ENCODE measurements at places on chromosomes 7 and 10.

DNA sequence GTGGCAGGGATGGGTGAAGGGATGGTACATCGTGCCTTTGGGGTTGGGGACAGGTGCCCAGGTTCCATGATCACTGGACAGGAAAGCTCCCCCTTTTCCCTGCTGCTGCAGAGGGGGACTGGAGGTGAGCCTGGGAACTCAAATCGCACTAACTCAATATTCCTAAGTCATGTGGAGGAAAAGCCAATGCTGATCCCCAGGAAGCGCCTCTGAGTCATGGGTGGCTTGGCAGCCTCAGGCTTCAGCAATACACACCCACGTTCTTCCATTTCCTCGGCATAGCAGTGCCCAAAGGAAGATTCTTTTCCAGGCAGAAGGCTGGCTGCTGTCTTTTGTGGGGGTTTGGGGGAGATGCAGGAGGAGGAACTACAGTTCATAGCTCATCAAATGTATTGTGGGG is 165.8 kb downstream of the CCDC3 start:
- no peak for DNase-seq

GRCh38 chr10:1980459-1980858 is 243.1 kb upstream of the ADARB2 start:
- no peak for DNase-seq

DNA sequence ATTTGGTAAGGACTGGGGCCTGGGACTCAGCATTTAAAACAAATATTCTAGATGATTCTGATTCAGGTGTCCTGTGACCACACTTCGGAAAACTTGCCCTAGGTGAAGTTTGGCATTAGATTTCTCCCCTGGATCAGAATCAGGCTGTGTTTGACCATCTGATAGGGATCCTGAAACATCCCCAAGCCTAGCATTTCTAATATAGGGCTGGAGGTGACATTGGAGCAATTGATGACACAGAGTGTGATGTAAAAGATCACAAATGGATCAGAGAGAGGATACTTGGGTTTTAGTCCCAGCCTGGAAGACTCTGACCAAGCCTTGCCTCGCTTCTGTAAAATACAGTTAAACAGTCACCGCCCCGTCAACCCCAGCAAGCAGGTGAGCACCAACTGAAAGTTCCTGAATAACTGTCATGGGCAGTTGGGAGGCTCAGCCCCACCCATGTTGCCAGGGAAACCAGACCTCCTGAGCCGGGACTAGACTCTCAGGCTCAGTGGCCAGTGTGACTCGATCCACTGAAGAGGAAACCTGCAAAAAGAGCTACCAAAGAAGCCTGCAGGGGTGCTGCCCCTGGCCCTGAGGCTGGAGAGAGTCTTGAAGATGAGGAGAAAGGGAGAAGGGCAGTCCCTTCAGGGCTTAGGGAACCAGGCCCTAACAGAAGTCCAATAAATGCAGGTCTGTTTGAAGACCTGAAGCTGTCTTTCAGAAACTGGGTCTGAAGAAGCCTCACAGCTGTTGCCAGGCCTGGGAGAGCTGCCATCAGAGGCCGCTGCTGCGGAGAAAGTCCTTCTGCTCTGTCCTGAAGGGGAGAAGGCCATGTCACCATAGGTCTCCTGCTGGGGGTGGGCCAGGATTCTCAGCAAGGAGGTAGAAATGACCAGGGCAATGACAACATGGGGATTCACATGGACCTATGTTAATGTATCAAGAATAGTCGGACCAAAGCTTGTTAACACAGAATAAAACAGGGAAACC is 126.1 kb upstream of the KCNMA1 start:
- DNase-seq = no peak

DNA sequence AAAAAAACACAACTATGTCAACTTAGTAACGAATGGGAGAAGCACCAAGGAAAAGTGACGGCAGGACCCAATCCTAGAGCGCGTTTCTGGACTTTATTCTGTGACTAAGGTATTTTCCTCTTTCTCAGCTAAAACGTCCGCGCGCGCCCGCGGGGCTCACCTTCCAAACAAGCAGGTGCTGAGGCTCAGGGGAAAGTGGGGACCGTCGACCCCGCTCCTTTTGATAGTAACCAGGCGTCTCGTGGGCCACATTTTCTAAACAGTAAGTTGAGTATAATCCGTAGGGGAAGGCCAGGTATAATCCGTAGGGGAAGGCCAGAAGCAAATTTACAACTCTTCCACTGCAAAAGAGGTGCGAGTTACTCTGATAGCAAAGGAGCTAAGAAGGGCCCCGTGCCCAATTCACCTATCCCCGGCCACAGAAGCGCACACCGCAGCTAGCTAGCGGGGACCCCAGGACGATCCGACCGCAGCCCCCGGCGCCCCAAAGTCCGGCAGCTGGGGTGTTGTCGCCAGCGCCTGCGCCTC is 743 bp downstream of the MKI67 start:
- no peak for DNase-seq

DNA sequence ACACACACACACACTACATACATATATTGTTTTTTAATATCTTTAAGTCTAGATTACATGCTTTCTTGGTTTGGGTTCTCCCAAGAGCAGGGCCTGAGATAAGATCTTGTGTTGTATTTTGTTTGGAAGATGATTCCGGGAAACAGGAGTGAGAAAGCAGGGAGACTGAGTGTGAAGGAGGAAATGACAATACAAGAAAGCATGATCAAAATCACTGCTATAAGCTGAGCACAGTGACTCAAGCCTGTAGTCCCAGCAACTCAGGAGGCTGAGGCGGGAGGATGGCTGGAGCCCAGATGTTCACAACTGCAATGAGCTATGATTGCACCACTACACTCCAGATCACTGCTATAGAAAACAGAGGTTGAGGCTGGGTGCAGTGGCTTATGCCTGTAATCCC is 267.6 kb downstream of the SKIDA1 start:
- DNase-seq = no peak

DNA sequence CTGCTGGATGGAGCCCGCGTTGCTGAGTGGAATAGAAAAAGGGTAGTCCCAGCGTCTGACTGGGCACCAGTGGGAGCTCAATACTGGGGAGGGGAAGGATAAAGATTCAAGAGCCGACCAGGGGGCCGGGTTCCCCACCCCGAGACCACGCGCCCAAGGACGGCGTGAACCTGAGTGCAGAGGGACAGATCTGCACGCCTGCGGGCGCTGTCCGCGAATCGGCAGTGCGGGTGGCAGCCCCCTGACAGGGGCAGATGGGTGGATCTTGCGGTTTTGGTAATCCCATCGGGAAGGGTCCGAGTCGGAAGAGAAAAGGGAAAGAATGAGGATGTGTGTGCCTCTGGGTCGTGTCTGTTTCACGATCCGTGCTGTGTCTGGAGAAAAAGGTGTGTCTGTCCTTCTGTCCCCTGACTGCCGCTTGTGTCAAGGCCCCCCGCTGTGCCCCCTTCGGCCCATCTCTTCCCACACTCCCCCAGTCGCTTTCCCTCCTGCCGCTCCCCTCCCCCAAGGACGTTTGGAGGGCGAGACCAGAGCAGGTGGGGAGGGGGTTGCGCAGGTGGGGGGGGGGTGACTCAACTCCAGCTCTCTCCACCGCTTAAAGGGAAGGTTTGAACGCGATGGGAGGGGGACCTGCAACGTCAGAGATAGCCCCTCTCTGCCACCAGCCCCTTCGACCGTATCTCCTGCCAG is 734 bp upstream of the VGF start:
- no peak for DNase-seq

GRCh38 chr10:120177330-120177729 is 279.7 kb upstream of the PLPP4 start:
- DNase-seq = no peak

DNA sequence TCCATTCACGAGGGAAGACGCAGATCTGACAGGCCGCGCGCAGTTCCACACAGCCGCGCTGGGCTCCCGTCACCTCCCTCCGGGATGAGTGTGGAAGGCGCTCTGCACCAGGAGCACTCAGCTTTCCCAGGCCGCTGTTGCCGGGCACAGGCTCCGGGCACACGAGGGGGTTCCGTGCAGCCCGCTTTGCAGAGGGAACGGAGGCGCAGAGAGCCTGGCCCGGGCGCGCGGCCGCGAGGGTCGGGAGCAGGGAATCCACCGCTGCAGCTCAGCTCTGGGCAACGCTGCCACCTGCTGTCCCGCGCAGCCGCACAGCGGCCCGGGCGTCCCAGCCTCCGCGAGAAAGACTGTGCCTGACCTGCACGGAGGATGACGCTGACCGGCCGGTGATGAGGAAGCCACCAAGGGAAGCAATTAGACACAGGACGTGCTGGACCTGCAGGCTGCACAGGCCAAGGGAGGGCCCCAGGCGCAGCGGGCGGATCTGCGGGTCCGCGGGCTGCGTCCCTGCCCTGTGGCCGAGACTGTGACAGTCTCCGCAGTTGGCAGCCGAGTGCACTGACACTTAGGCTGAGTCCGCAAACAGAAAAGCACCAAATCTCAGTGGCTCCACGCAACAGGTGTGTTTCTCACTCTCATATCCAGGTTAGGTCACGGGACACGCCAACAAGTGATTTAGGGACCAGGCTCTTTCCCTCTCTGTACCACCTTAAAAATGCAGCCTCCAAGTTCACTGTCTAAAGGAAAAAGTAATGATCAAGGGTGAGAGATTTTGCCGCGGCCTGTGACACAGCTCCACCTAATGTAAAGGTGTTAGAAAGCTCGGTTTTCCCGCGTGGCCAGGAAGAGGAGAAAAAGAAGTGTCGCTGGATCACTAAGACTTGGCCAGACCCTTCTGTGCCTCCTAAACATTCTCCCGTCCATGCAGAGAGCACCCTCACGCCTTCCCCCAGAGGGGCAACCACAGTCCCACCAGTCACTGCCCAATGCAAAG is 94.5 kb downstream of the SEC61G start:
- DNase-seq = no peak

DNA sequence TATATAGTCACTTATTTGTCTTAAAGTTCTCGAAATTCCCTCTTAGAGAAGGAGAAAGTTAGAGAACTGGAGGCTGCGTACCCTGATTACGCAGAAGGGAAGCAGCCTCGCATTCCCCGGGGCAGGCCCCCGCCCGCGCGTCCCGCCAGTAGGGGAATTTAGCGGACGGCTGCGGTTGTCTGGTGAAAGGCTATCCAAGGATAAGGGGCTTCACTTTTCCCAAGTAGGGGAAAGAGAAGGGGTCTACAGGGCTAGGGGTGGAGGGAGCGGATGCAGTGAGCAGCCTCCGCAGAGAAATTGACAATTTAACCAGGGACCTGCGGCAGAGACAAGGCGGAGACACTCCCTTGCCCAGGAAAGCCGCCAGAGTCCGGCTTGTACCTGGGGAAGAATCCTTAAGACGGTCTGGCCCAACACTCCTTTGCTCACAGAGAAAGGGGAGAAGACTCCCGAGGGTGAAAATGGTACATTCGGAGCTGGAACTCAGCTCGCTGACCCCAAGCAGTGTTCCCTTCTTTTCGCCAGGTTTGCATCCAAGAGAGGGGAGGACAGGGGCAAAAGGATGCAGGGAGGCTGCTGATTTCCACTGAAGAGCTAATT is 994 bp upstream of the MAGI2 start:
- no peak for DNase-seq

DNA sequence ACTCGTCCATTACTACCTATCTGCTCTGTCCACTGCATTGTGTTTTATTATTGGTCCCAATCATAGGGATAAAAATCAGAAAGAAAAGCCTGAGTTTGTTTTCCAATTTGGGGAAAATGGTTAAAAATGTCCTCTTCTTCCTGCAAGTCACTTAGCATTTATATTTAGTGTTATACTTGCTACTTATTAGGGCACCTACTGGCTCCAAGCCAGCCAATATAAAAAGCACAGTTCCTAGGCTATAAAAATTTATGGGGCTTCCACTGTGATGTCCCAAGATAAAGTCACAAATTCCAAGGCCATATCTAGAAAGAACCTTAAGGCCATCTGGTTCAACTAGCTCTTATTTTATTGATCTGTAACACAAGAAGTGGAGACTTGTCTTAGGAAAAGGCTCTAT is 3.2 kb downstream of the SLC35B4 start:
- no peak for DNase-seq

DNA sequence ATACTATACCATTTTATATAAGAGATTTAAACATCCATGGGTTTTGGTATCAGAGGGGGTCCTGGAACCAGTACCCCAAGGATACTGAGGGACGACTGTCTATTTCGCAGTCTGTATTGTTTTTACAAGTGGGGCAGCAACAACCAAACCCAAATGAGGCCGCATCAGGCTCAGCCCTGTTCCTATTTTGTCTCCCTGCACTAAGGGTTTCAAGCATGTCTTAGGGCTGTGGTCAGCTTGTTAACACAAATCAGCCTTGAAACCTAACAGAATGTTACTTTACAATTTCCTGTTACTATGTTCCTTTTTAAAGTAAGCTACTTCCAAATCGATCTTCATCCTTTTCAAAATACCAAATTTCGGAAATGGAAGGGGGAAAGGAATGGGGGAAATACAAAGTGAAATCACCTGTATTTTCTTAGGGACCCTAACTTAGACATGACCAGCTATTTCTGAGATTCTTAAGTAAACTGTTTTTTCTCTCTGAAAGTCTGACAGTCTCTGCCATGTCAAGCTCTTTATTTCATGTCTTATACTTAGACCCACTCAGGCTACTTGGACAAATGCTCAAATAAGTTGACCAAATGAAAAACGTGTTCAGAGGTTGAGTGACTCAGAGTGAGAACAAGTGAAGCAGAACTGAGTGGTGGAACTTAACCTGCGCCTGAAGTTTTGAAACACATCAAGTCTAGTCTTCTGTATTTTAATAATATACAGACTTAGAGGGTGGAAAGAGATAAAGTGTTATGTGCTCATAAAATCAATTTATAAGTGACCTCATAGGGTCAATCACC is 75.8 kb downstream of the C1GALT1 start:
- DNase-seq = no peak

DNA sequence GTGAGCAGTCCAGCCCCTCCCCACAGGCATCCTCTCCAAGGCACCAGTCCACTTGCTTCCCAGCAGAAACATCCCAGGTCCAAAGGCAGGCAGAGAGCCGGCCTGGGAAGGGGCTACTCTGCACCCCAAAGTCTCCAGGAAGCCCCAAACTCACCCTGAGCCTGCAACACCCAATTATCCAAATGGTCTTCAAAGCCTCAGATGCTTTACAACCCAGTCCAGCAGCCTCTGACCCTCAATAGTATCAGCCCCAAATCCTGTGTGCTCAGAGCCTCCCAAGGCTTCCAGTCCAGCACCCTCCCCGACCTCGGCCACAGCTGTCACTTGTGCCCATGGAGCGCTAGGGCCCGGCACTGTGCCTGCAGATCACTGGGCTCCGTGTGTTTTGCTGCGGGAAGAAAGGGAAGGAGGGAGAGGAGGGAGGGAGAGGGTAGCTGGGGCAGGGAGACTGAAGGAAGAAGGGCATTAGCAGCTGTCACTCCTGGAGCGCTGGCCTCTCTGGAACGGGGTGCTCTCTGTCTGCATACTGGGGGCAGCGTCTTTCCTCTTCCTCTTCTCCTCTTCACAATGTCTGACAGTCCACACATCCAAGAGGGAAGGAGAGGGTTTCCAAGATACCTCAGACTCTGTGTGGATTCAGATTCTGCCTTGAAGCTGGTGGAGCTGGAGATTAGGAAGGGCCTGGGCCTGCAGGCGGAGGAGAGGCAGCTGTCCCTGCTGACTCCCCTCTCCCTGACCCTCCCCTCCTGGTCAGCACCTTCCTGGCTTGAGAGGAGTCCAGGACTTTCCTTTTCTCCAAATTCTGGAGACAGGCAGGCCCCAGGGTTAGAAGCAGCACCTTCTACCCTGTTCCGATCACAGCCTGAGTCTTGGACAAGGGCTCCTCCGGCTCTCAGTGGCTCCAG is 13.2 kb downstream of the CALML5 start:
- no peak for DNase-seq

GRCh38 chr7:73577627-73578341 is 595 bp downstream of the TBL2 start:
- no peak for DNase-seq

- no peak for DNase-seq
Observed at GRCh38 chr10:95976362-95977229, 66.8 kb upstream of the CCNJ start.

GRCh38 chr10:74855027-74855426 is 28.6 kb downstream of the KAT6B start:
- no peak for DNase-seq
